ENCODE measurements at places on chromosomes 16 and 17. TPM values are rescaled to one million over a fixed set of nuclear protein-coding genes. Genes with fewer than 3 reads are reported as not detected.

- no peaks in the 10 kb centered on the region for H3K27me3 ChIP-seq
- H3K4me3 ChIP-seq: no peak overlapping the region
- H3K4me1 ChIP-seq: no peaks in the 10 kb centered on the region
- H3K27ac ChIP-seq: no peak overlapping the region
- no peak for DNase-seq
- peaks cover 14% of the 10 kb centered on the region for H3K36me3 ChIP-seq
Observed at GRCh38 chr17:4960279-4960922, 7.2 kb downstream of the SPAG7 start.

DNA sequence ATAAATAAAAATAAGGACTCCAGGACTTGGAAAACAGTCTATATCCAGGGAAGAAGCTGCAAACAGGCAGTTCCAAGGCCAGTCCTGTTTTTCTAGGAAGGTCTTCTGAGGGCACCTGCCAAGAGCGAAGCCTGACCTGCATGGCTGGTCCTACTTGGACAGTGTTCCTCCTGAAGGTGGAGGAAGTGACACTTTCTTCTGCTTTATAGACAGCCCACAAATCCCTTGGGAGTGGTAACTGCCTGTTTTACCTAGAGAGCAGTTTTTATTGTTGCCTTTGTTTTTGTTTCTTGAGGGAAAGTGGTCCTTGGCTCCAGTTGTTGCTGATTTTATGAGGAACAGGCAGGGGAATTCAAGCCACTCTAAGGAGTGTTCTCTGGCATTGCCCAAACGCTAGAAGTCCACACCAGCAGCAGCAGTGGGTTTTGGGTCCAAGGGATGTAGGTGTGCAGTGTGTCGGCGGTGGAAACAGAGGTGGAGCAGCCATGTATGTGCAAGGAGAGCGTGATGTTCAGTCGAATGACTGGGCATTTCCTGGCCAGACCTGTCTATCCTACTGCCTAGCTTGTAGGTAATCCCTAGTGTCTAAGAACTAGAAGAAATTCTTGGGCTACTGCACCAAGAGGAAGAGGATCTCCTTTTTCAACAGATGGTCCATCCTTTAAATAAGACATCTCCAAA lies 35.3 kb downstream of the LDHD start:
- H3K4me1 ChIP-seq: 0 out of 2 replicates have a peak, but pooled peaks cover 7% of the 10 kb centered on the region
- no peaks in the 10 kb centered on the region for H3K36me3 ChIP-seq
- H3K27me3 ChIP-seq: no peaks in the 10 kb centered on the region
- DNase-seq: no peak
- no peak overlapping the region for H3K27ac ChIP-seq

GRCh38 chr17:76546556-76547182 lies 6.8 kb downstream of the PRCD start:
- peak overlapping the region; percentile 67 for H3K27ac ChIP-seq
- no peak overlapping the region for H3K4me3 ChIP-seq
- no peaks in the 10 kb centered on the region for H3K27me3 ChIP-seq
- peak; percentile 93 for DNase-seq
- no peaks in the 10 kb centered on the region for H3K36me3 ChIP-seq
- H3K4me1 ChIP-seq: peaks cover 20% of the 10 kb centered on the region

DNA sequence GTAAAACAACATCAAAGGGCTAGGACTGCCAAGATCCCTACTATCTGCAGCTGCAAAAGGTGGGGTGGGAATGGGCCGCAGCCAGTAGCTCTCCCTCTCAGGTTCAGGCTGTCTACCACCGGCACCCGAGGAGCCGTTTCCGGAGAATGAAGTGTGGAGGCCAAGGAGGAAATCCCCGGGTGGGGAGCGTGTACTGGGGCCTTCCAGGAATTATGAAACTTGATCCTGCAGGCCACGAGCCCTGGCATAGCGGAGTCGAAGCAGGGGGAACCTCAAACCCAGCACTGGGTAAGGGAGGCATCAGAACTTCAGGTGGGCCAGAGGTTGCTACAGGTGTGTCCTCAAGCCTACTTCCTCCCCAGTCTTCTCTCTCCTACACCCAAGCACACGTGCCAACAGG lies 5.1 kb downstream of the INPP5K start:
- H3K4me3 ChIP-seq: no peak overlapping the region
- peaks cover 18% of the 10 kb centered on the region for H3K4me1 ChIP-seq
- peak overlapping the region; percentile 52 for H3K27ac ChIP-seq
- H3K27me3 ChIP-seq: no peaks in the 10 kb centered on the region

The ITGA2B gene
- polyA plus RNA-seq: not detected

The CDH1 gene
- polyA plus RNA-seq: 0.04 TPM
